ENCODE measurements at places on chromosomes 6 and 20.

DNA sequence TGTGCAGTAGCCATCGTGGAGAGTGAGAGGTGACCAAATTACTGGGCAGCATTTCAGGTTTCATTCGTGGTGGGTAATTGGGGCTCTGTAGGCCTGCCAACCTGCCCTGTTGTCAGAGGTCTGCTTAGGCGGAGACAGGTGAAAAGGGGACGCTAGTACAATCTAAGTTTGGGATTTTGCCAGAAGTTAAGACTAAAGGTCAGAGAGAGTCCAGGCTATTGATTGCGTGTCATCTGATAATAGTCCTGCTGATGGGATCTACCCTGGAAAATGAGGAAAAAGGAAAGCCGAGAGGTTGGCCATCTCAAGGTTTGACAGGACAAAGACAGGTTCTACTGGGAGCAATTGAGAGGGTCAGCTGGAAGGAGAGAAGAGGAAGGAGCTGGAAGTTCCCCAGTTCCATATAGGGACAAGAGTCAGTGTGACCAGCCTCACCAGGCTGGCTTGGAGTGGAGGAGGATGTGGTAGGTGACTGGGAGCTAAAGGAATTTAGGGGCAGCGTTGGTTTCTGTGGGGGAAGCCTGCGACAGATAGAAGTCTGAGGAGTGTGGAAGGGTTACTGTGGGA is 10.9 kb downstream of the ARFGEF2 start:
- DNase-seq = no peak

- no peak for DNase-seq
Measured at GRCh38 chr6:29146179-29146578, 24.5 kb upstream of the OR2J2 start.

GRCh38 chr6:101747160-101747559 is 353.7 kb downstream of the GRIK2 start:
- no peak for DNase-seq

DNA sequence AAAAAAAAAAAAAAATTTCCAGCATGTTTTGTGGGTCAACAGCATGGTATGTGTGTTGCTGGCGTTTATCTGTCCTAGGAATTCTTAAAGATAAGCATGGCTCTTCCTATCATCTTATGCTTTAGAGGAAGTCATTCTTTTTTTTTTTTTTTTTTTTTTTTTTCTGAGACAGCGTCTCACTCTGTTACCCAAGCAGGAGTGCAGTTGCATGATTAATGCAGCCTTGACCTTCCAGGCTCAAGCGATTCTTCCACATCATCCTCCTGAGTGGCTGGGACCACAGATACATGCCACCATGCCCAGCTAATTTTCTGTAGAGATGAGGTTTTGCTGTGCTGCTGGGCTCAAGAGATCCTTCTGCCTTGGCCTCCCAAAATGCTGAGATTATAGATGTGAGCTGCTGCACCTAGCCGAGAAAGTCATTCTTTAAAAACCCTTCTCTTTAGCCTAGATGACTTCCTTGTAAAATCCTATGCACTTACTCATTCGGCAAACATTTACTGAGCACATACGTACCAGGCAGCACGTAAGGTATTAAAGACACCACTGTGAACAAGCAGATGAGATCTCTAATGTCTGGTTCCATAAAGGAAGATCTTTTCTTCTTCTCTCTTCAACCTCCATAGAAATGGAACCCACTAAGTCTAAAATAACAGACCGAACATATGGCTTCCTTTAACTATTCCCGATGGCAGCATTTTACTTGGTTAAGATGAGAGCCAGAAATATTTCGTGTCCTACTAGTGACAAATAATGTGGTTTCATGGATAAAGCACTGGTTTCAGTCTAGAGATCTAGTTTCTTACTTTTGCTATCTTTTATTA is 122.4 kb downstream of the RIN2 start:
- no peak for DNase-seq

- peak; percentile 72 for DNase-seq
Measured at GRCh38 chr20:14415467-14415866, 78.1 kb upstream of the FLRT3 start.

DNA sequence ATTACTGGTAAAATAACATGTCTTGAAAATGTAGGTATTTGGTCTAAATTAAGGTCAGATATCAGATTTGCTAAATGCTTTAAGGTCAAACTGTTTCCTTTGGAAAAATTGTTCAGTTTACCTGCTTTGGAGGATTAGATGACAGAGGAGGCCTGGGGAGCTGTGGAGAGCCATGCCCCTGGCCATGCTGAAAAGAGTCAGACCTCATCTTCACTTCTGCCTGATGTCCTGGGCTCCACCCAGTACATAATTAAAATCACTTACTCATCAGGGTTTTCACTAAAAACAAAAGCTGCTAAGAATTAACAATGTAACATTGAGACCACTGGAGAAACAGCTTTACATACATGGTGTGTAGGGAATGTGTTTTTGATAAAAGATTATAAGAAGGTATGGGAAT is 60.8 kb upstream of the UNC93A start:
- no peak for DNase-seq

GRCh38 chr6:131486608-131487007 is 86.4 kb upstream of the ARG1 start:
- DNase-seq = no peak

DNA sequence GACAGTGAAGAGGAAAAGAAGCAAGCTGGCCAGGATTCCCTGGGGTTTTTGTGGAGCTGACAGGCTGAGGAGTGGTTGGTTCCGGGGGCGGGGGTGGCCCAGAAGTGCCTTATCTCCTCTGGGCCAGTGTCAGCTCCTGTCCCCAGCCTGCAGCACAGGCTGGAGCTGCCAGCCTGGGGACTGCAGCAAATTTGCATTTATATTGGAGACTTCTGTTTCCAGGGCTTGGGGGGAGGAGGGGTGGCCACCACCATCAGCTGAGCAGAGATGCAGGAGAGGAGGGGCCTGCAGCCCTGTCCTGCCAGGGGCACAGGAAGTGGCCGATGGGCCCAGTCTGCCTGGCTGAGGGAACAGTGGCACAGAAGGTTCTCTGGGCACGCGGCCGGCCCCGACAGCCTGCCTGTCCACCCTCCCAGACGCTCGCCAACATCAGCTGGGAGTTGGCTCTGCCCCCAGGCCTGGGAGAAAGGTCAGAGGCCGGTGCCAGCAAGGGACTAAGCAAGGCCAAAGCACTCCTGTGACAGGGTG is 24.3 kb upstream of the SCRT2 start:
- no peak for DNase-seq

DNA sequence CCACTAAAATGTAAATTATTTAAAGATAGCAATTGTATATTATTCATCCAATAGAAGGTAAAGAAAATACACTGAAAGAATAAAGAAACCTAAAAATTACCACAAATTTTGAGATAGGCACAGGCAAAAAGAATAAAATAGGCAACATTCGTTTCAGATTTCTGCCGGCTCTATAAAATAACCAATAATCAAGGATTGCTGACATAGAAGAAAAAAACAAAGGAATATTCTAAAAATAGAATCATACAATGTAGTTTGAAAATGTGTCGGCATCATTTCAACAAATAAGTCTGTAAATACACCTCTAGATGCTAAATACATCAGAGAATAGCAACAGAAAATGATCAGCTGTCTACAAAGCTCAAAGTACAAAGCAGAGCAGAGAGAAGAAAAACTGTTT is 973.3 kb downstream of the EPHA7 start:
- DNase-seq = no peak

- peak; percentile 38 for DNase-seq
Measured at GRCh38 chr6:84422380-84422968, 195.0 kb upstream of the CEP162 start.

DNA sequence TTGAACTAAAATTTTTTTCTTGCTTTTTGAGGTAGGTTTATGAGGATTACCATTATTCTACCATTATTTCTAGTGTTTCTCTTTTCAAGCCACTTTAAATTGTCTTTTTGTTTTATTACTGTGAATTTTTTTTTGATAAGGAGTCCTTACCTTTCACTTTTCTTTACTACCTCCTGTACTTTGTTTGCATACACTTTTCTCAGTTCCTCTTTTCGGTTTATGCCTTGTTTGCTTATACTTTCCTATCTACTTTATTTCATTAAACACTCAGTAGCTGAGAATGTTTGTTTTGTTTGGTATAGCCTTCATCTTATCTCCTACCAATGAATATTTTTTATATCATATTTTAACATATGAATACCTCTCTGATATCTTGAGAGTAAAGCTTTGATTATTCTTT is 147.9 kb downstream of the TFAP2B start:
- DNase-seq = no peak

DNA sequence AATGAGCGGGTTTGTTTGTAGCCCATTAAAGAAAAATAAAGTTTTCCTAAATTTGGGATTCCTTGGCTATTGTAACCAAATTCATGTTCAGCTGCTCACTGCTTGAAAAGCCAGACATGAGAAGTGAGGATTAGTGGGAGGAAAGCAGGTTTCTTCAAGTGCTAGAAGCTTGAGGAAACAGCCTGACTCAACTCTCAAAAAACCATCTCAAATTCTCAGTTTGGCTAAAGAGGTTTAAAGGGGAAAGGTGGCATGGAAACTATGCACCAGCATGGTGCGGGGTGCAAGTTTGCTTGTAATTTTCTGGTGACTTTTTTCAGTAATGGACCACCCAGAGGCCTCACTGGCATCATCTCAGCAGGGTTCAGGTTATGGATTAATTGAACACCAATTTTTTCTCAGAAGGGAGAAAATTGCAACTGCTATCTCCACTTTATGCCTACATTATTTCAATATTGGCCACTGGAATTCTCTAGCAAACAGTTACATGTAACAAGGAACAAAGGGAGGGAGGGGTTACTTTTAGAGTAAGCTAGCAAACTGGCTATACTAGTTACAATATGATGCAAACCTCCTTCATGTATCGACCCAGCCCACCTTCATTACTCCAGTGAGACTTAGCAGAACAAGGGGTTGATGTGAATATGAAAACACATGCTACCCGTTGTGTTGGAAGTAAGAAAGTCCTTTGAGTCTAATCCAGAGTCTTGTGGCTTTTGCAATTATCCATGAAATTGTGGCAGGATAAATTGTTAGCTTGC is 85.0 kb upstream of the IFNGR1 start:
- DNase-seq = no peak

- peak; percentile 50 for DNase-seq
Measured at GRCh38 chr6:22147921-22148776, 148.7 kb downstream of the PRL start.

DNA sequence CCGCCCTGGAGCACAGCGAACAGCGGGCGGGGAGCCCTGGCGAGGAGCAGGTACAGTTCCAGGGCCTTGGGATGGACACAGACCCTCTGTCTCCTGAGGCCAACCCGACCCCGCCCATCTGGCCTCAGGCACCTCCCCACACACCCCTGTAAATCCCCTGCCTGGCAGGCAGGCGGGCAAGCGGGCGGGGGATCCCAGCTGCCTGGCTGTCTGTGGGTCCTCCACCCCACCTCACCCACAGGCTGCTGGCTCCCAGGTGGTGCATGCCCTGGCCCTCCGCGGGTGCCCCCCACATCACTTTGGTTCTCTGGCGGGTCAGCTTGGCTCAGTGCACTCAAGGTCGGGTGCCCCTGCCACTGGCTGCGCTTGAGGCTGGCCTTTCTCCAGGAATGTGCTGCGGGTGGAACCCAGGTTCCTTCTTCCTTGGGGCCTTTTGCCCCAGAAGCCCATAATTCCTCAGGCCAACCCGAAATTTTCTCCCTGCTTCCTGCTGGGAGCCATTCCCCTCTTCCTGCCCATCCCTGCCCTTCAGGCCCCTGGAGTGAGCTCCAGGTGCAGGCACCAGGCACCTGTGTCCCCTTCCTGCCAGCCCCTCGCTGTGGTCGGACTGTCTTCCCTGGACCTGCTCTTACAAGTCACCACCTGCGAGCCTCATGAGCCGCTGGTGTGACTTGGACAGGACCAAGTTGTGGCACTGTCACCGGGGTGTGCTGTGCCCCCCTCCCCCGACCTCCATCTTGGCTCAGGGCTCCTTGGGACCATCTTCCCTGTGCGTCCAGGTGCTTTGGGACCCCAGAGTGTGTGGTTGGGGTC is 5.3 kb upstream of the TNFRSF6B start:
- no peak for DNase-seq

DNA sequence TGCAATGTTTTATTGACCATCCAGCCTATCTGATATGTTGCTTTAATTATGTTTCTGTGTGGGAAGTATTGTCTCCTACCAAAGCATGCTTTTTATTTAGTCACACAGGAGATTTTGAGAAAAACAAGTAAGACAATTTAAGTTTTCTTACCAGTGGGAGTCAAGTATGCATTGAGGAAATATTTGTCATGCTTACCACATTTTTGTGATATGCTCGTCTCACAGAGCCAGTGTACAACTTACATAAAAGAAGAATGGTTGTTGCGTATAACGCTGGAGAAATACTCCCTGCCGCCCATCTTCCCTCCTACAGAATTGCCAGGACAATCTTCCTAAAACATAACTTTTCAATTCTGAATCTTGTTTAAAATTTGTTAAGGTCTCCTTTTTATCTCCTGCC is 37.1 kb upstream of the FILIP1 start:
- no peak for DNase-seq

DNA sequence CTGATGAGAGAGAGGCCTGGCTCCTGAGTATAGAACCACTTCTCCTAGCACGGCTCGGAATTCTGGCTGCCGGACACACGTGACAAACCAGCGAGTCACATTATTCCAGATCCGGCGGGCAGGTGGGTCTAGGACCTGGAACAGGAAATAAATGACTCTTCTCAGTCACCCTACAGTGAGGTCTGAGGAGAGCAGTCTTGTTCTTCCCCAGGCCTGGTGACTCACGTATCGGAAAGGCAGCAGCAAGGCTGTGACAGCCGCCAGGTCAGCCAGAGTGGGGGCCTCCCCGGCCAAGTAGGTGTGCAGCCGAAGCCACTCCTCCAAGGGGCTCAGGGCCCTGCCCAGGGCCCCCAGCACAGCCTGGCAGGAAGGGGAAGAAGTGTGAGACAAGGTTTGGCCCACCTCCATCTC is 2.8 kb downstream of the VARS1 start:
- no peak for DNase-seq

DNA sequence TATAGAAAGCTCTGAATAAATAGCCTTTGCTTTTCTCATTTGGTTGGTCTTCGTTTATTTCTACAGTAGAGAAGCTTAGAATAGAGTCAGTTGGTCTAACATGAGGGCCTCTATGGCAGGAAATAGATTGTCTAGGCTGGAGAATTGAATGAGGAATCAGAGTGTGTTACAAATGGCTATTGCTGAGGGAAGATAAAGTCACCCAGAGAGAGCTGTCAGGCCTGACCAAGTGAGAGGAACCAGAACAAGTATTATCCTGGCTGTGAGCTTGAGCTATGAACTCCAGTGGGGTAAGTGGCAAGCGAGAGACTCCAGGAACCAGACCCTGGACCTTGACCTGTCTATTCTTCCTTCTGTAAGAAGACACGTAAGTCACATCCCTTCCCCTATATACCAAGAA is 353.1 kb downstream of the CD83 start:
- DNase-seq = no peak

DNA sequence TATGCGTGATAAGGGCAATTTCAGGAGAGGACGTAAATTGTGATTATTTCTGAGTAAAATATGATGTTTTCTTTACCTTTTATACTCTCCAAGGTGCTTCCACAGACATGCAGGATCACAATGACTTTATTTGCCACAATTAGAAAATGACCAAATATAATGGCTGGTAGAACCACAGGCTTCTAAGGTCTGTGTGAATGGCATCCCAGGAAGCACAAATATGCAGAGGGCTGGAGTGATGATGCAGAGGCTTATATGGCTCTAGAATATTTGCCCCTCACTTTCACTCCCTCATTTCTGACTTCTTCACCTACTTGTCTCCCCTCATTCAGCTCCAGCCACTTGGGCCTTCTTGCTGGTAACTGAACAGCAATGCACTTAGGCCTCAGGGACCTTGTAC is 502.1 kb upstream of the MAP3K7 start:
- no peak for DNase-seq
